ENCODE measurements at places on chromosomes 7 and 10.

DNA sequence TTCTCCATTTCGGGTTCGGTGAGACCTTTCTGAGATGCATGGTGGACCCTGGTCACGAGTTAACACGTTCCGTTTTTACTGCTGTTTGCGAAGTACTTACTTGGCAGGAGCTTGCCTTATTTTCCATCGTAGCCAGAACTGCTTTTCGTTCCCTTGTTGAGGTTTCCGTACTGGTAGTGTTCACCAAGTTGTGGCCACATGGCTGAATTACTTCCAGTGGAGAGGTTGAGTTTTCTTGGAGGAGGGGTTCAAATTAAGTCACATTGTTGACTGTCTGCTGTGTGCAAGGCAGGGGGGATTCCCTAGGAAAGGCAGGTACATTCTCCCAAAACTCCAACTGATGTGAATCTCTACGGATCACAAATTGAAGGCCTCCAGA is 4.0 kb downstream of the MXI1 start:
- DNase-seq, result no peak

- DNase-seq, result peak; percentile 70
Observed at GRCh38 chr7:99141841-99142726, 1.8 kb downstream of the SMURF1 start.

GRCh38 chr10:18988338-18988737 is 60.3 kb upstream of the MALRD1 start:
- DNase-seq, result no peak

GRCh38 chr10:32961895-32962369 is 3.9 kb upstream of the ITGB1 start:
- no peak for DNase-seq

- no peak for DNase-seq
Observed at GRCh38 chr7:133048589-133048988, 33.3 kb downstream of the CHCHD3 start.

- no peak for DNase-seq
Observed at GRCh38 chr7:149869291-149869650, 4.5 kb upstream of the ATP6V0E2 start.

- no peak for DNase-seq
Observed at GRCh38 chr7:1040790-1041189, 3.6 kb upstream of the GPR146 start.

- DNase-seq, result no peak
Observed at GRCh38 chr10:63430091-63430998, 35.4 kb downstream of the JMJD1C start.

DNA sequence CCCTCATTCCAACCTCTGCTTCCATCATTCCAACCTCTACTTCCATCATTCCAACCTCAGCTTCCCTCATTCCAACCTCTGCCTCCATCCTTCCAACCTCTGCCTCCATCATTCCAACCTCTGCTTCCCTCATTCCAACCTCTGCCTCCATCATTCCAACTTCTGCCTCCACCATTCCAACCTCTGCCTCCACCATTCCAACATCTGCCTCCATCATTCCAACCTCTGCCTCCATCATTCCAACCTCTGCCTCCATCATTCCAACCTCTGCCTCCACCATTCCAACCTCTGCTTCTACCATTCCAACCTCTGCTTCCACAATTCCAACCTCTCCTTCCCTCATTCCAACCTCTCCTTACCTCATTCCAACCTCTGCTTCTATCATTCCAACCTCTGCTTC is 30.3 kb downstream of the CCDC71L start:
- no peak for DNase-seq

DNA sequence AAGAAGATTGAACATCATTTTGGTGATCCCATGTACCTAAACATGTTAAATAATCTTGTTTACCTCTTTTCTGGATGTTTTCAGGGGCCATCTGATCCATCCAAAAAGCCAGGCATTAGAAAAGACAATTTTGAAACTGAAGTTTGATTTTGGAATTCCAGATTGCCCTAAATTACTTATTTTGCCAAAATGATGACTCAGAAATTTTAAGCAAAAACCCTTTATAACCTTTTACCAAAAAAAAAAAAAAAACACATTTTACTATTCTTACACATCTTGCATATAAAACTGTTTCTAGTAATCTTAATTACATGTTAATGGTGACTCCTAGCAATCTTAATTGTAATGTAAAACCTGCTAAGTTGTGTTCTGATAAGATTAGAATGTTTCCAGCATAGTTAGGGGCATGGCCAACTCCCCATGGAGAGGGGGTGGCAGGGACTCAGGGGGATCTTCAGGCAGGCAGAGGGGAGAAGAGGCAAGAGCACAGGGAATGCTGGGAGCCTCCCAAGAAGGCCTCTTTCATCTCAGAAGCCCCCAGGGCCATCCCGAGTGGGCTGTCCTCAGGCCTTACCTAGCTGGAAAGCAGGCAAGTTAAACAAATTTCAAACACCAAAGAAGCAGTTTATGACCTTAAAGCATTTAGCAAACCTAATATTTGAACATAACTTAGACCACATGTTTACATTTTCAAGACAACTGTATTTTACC is 25.8 kb upstream of the AKR1C3 start:
- no peak for DNase-seq

DNA sequence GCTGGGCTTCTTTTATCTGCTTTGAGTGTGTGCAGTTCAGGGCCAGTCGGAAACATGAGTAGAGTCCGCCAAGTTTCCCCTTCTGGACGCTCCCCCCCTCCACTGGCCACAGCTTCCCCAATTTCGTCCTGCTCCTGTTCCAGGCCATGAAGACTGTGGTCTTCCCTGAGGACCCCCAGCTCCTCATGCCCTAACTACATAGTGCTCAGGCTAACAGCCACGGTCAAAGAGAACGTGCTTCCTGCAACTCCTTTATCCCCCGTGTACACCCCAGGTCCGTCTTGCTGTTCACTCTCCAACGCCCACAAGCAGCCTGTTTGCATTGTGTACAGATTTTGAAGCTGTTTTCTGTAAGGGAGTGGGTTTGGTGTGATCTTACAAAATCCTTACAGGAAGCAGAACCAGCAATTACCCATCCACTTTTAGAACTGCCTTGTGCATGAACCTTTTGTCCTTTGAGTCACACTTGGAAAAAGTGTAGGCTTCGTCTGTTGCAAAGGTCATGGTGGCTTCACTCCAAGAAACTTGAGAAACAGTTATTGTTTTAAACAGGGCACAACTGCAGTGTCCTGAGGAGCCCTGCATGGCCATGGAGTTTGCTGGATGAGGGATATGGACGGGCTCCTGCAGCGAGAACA is 77.0 kb upstream of the FAM20C start:
- no peak for DNase-seq

DNA sequence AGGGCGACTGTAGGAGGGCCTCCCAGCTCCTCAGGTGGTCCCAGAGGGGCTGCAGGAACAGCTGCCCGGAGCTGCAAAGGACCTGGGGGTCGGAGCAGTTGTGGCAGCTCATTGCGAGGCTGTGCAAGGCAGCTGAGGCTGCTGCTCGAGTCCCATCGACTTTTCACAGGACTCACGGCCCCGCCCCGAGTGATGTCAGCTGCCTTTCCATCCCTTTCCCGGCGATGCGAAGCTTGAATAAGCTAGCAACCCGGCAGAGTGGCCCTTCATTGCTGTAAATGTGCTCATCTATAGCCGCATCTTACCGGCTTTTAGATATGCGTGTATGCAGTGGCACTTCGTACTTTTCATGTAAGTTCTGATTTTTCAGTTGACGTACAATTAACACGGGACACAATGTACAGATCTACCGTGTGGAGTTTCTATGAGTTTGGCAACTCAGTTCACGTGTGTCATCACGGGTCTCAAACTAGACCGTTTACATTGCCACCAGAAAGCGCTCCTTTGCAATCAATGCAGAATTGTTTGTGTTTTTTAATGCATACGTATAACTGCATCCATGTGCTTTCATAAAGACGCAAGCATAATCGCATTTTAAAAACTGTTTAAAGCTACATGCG is at the start of gene CH25H:
Gene CH25H (minus strand): TSS at position 137 of the 620 bp plus-strand sequence. CDS start 25 bp downstream, at position 112.
- peak; percentile 75 for DNase-seq

GRCh38 chr10:124703778-124704427 is 40.3 kb downstream of the FAM53B start:
- no peak for DNase-seq

DNA sequence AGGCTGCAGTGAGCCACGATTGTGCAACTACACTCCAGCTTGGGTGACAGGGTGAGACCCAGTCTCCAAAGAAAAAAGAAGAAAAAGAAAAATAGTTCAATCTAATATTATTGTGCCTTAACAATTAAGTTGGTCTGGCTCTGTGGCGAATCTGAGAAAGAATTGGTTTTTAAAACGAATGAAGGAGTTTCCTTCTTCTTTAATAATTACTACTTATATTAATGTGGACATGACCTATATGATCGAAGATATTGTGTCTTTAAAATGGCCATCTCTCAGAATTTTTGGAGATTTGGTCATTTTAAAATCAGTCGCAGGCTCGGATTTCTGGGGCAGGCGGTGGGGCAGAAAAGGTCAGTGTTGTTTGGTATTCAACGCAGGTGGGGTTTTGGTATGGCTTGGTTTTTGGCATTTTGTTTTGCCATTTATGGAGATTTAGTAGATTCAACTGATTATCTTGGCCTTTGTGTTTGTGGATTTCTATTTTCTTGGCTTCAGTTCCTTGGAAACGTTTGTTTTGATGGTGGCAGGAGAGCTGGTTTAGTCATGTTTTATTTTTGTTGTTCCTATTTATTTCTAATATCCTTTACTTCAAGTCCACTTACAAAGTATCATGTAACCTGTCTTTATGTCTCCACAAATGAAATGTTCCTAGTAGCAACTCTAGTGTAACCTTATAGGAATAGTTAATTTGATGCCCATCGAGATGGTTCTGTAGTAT is 178.8 kb upstream of the MKLN1 start:
- DNase-seq, result no peak

DNA sequence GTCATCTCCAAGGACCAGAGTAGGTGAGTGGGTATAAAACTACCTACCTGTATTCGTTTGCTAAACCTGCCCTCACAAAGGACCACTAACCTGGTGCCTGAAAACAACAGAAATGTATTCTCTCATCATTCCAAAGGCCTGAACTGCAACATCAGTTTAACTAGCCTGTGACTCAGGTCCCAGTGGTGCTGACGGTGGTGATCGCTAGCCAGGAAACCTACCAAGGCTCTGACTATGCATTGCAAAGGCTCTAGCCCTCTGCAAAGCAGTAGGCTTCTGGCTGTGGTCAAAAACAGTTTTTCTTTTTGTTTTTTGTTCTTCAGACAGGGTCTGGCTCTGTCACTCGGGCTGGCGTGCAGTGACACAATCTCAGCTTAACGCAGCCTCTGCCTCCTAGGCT is 107.5 kb downstream of the NPTX2 start:
- no peak for DNase-seq

GRCh38 chr7:90411510-90411909 is 8.2 kb downstream of the CLDN12 start:
- no peak for DNase-seq

GRCh38 chr7:93890041-93890463 is 501 bp downstream of the TFPI2 start:
- peak; percentile 7 for DNase-seq

- DNase-seq, result no peak
Observed at GRCh38 chr10:119652361-119652730, 1.2 kb downstream of the BAG3 start.

GRCh38 chr10:7491949-7492659 is 81.3 kb upstream of the SFMBT2 start:
- no peak for DNase-seq

- no peak for DNase-seq
Observed at GRCh38 chr7:79979437-79979836, 155.2 kb upstream of the GNAI1 start.

- DNase-seq, result no peak
Observed at GRCh38 chr10:42755028-42755451, 27.6 kb upstream of the BMS1 start.

DNA sequence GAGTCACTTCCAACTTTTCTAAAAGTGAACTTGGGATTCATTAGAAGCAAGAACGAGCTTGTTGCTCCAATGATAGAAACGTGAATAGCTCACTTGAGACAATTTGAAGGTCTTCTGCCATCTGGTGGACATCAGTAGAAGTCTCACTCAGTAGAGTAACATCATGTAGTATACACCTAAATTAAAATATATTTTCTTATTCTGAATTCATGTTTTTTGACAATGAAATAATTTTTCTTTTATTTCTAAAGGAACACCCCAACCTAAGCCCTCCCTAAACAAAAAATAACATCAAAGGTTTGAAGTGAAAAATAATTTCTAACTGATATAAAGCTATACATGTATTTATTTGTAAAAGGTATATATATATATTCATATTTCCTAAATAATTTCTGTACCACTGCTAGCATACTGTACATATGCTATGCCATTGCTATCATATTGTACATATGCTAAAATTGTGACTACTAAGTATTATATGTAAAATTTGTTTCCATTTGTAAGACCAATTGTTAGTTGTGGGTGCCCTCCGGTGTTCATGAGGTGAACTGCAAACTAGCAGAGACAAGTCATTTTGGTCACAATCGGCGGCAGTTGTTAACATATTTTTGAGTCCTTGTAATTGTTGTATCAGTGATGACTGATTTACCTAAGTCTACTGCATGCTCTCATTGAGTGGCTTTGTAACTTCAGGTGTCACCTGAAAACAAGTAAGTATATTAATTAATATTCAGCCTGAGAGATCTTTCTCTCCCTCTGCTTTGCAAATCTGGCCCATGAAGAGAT is 121.9 kb downstream of the PTPRZ1 start:
- DNase-seq, result peak; percentile 40

GRCh38 chr7:45268013-45268412 is 110.4 kb downstream of the RAMP3 start:
- no peak for DNase-seq

DNA sequence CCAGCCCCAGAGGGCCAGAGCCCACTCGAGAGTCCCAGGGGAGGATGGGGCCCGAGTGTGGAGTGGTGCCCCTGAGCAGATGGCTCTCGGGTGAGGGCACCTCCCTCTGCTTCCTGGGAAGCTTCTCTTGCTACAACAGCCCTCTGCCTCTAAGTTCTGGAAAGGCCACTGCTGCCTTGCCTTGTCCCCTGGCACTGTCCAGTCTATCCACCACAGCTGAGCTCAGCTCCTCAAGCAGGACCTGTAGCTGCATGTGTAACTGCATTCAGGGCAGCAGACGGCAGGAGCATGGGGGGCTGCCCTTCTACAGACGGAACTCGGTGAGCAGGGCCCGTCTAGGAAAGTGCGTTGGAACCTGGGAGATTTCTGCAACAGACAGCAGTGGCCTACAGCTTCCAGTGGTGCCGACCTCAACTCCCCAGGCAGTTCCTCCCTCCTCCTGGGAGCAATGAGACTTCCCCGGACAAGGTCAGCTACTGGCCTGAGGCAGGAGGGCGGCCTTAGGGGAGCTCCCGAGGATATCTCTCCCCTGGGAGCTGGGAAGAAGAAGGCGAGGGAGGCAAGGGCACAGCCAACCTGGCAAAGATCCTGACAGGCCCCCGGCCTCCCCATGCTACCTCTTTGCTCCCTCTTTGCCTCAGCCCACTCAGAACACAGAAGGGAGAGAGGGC is 88.5 kb downstream of the DLG5 start:
- DNase-seq, result no peak

DNA sequence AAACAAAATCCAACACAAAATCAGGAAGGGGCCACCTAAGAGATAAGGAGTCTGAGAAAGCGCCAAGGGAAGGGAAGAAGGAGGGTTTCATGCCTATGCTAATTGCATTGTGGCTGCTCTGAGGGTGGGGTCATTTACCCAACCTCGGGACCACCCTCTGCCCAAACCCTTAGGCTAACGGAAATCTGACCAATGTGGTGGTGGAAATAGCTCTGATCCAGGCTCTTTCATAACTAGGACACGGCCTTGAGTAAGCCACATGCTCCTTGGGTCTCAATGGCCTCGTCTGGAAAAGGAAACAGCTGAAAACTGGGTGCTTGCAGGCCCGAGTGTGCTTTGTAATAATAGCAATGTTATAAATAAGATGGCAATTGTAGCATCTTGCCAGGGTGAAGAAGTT is 14.9 kb upstream of the SRGN start:
- no peak for DNase-seq

- DNase-seq, result no peak
Observed at GRCh38 chr7:27189997-27190748, 5.1 kb upstream of the HOXA11 start.

- DNase-seq, result no peak
Observed at GRCh38 chr7:149281508-149282330, 19.7 kb downstream of the ZNF783 start.

Measured in activated CD4-positive, alpha-beta T cell treated with anti-CD3 and anti-CD28 coated beads, Interleukin-2, amount 50 U/mL, for 48 hours (primary cell).